ENCODE measurements at places on chromosomes 3 and 15.

DNA sequence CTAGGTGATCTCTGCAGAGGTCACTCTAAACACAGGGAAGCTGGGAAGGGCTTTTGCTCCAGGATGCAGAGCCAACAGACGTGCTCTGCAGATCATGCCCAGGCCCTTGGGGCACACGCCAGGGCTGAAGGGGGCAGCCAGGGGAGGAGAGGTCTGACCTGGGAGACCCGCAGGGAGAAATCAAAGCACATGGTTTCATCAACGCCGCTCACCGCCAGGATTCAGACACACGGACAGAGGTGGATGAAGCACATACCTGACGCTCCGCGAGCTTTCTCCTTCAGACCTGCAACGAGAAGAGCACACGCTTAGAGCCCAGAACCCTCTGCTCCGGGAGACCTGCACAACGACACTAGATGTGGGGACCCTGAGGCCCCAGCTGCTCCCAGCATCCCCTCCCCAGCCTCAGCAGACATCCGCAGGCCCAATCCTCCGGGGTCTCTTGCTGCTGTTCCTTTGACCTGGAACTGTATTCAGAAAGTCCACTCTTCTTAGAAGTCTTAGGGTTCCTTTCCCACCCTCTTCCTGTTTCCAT is 90.7 kb upstream of the IQSEC1 start:
- DNase-seq, result no peak

GRCh38 chr15:40846841-40847222 is 3.0 kb downstream of the SPINT1 start:
- no peak for DNase-seq

DNA sequence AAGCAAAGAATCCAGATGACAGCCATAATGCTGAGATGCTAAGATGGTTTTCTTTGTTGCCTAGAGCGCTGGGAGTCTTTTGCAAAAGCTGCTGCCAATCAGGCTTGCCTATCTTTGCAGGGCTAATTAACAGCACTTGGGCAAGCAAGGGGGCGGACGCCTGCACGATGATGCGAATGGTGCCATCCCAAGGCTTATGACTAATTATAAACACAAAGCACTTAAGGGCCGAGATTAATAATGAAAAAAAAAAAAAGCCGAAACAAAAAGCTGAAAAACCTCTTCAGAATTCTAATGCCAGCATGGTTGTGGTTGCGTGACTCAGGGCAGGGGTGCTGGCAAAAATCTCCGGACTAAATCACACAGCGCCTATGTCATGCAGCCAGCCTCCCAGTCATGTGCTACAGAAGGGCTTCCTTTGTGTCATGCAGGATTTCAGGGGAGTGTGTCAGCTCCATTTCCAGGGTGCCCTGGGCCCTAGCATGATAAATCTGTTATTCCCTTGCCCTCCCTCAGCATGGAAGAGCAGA is 185.0 kb upstream of the ANKRD28 start:
- DNase-seq, result peak; percentile 92

DNA sequence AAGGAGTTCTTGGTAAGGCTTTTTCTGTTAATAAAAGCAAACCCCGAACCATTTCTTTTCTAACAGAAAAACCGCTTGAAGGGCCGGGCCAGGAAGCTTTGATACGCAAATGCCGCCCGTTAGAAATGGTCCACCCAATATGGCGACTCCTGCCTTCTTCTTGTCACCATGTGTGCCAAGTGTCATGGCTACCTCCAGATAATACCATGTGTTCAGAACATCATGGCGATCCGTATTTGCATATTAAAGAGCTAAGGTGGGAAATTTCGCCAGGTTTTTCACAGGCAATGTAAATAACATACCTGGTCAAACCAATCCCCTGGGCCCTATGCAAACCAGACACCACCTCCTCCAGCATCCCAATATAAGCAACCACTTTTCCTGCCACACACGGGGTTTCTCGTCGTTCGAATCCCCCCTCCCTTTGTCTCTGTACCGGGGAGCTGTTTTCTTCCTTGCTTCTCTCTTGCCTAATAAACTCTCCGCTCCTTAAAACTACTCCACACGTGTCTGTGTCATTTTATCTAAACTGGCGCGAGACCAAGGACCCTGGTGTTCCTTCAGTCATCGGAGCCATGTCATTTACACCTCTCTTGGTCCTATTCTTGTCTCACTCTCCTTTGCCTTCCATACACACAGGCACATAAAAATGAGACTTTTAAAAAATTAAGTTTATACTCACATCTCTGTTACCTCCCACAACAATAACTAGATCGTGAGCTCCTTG is 34.5 kb downstream of the NCEH1 start:
- no peak for DNase-seq

GRCh38 chr3:143514874-143515273 is 333.4 kb downstream of the SLC9A9 start:
- no peak for DNase-seq

GRCh38 chr3:196523841-196524240 is 8.7 kb upstream of the SMCO1 start:
- DNase-seq, result no peak

DNA sequence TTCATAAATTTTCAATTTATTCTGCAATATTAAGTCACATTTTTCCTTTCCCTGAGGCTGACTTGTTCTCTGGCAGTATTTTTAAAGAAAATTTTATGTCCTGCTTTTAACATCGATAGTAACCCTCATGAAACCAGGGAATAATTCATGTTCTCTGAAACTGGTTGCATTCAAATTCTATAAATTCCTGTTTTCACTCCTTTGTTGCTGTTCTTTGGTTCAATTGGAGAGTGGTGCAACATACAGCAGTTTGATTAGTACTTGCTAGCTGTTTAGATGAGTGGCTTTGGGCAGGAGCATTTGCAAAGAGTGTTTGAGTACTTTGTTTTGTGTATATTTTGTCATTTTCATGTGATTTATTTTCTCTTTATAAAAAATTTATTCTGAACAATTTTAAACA is 19.2 kb downstream of the ZIC1 start:
- no peak for DNase-seq

DNA sequence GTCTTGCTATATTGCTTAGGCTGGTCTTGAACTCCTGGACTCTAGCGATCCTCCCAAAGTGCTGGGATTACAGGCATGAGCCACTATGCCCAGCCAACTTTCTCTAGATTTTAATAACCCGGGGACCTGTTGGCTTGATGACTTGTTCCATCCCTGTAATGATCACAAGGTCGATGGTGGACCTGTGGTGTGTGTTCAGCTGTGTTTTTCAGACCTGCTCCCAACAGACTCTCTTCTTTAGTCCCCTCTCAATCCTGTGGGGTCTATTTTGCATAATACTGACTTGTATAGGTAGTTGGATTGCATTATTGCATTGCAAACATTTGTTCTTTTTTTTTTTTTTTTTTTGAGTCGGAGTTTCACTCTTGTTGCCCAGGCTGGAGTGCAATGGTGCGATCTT is 1.9 kb downstream of the MAP2K1 start:
- DNase-seq, result no peak

DNA sequence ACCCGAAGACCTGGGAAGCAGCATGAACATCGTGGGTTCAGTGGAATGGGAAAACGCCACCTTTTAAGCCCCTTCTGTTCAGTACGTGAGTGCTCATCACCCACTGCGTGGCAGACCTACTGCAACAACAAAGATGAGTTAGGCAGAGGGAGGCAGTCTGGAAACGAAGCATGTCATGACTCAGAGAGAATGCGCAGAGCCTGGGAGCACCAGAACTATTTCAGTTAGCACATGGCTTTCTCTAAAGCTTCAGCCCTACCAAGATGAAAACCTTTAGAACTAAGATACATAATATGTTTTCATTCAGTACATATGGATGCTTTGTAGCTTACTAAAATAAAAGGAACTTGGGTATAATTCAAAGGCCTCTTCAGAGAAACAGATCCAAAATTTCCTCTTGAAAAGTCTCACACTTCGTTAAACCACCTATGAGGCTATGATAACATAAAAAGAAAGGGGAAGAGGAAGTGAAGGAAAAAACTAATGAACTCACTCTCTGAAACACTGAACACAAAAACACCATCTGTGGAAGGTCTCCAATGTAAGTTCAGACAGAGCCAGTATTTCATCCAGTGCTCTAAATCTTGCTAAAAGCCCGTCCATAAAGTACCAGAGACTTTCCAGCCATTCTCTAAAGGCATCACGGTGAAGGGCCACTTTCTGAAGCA is 140.1 kb downstream of the OCA2 start:
- DNase-seq, result peak; percentile 65

- DNase-seq, result no peak
Observed at GRCh38 chr3:32844914-32845313, 27.1 kb downstream of the TRIM71 start.

- DNase-seq, result no peak
Observed at GRCh38 chr3:169607949-169608348, 55.6 kb downstream of the MECOM start.

DNA sequence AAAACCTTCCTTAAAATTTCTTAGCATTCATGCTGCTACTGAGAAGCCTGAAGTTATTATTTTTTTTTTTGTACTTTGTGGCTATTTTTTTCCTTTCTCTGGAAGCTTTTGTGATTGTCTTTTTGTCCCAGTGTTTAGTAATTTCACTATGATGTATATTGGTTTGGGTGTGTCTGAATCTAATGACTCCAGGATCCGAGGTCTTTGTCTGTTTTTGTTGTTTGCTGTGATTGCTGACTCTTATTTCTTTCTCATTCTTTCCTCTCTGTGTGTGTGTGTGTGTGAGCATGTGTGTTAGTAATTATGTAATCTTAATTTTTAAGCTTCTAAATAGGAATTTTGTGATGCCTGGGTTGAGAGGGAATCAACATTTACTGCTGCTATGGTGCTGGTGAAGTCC is 152.0 kb downstream of the RAP2B start:
- DNase-seq, result no peak

- peak; percentile 11 for DNase-seq
Observed at GRCh38 chr15:74957476-74958035, 984 bp upstream of the RPP25 start.
